ENCODE measurements at places on chromosomes 3 and 15.
A peak's percentile ranks its signal among the peaks of the same experiment; 100 is the strongest.

DNA sequence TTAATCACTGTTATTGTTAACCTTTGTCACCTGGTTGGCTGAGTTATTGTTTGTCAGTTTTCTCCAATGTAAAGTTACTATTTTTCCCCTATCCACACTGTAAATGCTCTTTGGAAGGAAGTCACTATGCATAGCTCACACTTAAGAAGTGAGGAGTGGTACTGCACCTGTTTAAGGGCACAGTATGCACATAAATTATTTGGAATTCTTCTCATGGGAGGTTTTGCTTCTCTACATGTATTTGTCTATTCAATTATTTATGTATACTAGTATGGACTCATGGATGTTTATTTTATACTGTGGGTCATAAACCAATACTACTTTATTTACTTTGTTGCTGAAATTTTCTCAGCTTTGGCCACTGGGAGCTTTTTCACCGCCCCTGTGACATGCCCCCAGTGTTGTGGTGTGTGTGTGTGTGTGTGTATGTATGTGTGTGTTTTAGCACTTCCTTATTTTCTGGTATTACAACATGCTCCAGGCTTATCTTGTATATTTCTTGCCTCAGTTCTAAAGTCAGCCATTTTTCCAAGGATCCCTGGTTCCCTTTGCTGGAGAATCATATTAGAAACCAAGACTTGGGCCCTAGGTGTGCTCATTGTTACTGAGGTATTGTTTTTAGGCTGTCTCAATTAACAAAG is 290.5 kb downstream of the KBTBD8 start:
- DNase-seq, result no peak

GRCh38 chr3:174957081-174957480 is 97.9 kb downstream of the NAALADL2 start:
- peak; percentile 12 for DNase-seq

DNA sequence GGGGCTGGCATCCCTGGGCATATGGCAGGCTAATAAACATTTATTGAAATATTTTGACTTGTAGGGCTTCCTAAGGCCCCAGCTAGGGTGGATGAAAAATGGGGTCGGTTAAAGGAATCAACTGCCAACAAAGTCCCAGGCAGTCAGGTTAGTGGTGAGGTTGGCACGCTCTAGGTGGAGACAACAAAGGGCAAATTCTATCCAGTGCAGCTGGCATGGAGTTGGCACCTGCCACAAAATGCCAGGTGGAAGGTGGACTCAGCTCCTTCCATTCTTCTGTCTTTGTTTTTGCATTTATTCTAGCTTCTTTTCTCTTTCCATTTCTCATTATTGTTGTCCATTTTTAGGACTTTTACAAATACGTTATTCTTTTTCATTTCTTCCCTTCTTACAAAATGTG is 31.0 kb downstream of the LCMT2 start:
- DNase-seq, result no peak

- no peak for DNase-seq
Measured at GRCh38 chr3:49831341-49831740, 17.6 kb upstream of the UBA7 start.

DNA sequence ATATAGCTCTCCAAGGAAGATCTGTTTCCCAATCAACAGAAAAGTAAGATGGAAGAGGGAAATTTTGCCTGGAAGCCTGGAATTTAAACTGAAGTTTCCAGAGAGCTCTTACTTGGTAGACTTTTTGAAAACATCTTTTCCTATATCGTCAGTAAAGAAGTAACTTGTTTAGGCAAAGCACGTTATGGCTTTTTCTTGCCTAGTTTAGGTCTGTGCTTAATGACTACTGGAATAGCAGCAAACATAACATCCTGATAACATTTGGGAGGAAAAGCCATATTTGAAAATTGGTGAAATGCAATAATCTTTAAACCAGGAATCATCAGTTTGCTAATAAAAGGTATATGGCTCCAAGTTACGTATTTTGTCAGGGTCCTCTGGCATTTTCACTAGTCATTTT is 160.4 kb upstream of the CGNL1 start:
- DNase-seq, result no peak

GRCh38 chr3:78725703-78726246 is 1042.0 kb downstream of the ROBO1 start:
- no peak for DNase-seq

GRCh38 chr3:143998266-143998665 is 26.6 kb downstream of the DIPK2A start:
- DNase-seq, result peak; percentile 67

DNA sequence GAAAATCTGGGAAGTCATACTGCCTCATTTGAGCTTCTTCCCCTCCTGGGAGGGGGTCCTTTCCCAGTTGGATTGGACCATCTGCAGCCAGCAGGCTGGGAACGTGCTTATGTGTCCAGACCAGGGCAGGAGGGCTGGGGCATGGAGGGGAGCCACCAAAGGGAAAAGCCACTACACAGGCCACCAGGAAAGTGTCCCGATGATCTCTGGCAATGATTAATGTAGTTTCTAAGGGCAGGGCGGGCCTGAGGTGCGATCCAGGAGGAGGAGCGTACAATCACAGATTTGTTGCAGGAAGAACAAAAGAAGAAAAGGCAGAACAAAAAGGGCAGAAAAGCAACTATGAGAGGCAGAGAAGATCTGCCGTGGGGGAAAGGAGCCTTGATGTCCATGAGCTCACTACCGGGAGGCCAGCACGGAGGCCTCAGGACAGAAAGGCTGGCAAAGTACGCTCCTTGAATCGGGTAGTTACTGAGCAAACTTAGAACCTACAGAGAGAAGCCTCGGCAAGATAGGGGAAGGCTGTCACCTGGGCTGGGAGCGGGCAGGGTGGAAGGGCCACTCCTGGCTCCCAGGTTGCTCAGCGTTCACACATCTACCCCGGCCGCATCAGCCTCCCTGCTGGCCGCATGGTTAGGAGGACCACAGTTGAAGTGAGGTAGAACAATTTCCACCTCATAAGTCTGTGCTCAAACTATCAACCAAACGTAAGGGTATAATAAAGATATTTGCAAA is 79.5 kb upstream of the PCSK6 start:
- no peak for DNase-seq

DNA sequence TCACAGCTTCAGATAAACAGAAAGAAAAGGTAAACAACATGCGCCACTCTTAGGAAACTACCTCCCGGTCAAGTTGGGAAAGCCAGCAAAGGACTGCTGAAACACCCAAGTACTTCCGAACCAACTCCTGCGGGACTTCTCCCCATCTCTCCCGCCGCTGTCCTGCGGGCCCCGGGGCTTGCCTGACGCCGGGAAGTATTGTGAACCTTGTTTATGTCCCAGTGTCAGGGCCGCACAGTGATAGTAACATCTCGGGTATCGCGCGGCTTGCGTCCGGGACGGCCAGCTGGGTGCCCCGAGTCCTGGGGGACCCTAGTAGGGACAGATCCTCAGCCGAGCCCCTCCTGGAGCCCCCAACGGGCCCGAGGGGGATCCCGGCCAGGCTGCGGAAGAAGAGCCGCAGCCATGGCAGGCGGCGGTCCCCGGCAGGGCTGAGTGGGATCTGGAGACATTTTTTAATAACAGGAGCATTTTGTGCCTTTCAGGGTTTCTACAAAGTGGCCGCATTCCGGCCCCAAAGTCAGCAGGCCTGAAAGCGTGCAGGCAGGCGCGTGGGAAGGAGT is 756 bp downstream of the CLPX start:
- peak; percentile 52 for DNase-seq

- peak; percentile 23 for DNase-seq
Measured at GRCh38 chr15:58724466-58724865, 25.0 kb downstream of the ADAM10 start.

DNA sequence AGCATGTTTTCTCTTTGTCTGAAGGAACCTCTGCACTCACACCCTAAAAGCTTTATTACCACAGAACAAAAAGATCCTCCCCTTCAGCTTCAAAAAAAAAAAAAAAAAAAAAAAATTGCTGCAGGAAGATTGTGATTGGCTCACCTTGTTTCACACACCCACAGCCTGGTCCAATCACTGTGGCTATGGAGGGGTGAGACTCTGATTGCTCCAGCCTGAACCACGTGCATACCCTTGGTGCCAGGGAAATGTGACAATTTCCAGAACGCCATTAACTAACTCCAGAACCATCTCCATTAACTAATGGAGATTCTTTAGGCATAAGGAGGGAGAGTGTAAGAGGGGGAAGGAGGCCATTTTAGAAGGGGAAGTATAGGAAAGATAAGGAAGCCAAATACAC is 106.5 kb upstream of the CRBN start:
- DNase-seq, result no peak

DNA sequence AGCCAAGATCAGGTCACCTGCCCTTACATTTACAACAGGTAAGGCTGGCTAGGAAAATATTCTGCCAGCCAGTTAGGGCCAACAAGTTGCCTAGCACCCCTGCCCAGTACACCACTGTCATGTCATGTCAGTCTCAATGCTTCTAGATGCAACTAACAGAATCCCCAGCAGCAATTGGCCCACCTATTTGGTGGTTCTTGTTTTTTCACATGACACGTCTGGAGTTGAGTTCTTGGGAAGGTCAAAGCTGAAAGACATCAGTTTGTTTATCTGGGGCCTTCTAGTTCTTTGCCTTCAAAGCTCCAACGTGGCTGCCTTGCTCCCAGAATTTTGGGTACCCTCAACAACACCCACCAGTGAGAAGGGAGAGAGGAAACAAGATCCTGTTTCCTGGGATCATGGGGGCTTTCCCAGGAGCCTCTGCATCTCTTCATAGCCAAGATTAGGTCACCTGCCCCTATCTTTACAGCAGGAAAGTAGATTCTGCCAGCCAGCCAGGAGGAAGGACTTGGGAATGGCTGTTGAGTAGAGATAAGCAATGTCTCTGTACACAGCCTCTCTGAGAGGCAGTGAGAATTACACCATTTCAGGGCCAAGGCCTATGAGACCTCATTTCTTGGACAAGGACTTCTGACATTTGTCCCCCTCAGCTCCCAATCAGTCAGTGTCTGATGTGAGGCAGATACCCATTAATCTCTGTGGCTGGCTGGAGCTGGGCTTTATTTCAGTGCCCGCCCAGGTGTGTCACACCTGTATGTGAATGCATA is 8.6 kb downstream of the GPX1 start:
- no peak for DNase-seq

DNA sequence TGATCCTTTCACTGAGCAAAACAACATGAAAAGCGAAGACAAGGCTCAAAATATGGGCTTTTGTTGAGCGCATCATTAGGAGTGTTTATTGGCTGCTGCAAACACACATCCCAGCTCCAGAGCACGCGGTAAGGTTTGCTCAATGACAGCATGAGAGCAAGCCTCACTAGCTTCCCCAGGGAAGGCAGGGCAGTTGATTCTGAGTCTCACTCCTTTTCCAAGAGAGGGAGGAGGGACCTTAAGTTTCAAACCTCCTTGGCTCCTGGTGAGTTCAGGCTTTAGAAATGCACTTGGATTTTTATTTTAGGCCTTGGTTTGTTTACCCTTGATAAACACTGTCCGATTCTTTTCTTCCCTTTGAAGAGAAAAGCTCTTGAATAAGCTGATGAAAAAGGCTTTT is 69.1 kb upstream of the CACNA2D3 start:
- no peak for DNase-seq

GRCh38 chr3:46849045-46849631 is 14.1 kb downstream of the MYL3 start:
- no peak for DNase-seq

DNA sequence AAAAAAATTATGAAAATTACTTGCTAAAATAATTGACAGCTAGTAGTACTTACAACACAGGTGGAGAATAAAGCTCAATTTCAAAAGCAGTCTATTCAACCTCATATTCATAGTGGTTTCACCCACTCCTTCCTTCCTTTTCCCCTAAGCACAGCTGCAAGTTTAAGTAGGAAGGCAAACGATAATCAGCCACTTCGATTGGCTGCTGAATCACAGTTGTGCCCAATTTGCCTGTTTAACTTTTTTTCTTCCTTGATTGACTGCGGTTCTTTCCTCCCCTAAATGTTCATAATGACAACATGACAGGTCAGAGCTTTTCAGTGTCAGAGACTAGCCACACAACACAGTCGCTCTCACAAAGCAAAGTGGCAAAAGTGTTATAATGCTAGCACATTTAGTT is 468.0 kb upstream of the GBE1 start:
- DNase-seq, result no peak

GRCh38 chr3:169179722-169180121 is 483.8 kb downstream of the MECOM start:
- DNase-seq, result no peak

GRCh38 chr3:196694202-196694638 is 17.8 kb downstream of the CEP19 start:
- DNase-seq, result peak; percentile 27

- DNase-seq, result no peak
Measured at GRCh38 chr15:57931570-57931969, 133.9 kb downstream of the ALDH1A2 start.

- no peak for DNase-seq
Measured at GRCh38 chr3:19347671-19348070, 199.4 kb downstream of the KCNH8 start.

DNA sequence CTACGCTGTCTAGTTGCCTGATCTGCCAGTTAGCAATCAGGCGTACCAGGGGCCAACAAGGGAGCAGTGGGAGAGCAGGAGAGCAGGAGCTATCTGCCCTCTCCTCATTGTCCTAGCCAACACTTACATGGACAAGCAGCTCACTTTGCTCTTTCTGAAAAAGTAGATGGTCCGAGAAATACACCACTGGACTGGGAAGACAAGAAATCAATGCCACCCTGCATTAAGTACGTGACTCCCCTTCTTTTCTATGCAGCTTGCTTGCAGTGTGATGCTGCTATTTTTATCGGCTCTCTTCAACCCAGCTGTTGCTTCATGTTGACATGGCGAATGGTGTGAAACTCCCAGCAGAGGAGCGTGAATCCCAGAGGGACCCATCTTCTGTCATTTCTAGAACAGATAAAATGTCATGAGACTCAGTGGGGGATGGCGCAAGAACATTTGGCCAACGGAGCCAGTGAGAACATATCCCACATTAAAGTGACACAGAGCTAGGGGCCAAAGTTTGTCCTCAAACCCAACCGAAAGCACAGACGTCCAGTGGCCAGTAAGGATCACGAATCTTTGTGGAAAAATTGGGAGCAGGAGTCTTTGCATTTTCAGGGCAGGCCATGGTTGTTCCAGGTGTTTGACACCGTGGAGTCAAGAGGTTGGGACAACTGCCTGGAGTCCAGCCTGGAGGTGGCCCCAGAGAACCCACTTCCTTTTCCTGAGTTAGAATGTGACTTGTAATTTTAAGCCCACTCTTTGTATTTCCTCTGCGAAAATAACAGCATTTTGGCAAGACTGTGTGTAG is 53.7 kb upstream of the MEF2A start:
- DNase-seq, result no peak

DNA sequence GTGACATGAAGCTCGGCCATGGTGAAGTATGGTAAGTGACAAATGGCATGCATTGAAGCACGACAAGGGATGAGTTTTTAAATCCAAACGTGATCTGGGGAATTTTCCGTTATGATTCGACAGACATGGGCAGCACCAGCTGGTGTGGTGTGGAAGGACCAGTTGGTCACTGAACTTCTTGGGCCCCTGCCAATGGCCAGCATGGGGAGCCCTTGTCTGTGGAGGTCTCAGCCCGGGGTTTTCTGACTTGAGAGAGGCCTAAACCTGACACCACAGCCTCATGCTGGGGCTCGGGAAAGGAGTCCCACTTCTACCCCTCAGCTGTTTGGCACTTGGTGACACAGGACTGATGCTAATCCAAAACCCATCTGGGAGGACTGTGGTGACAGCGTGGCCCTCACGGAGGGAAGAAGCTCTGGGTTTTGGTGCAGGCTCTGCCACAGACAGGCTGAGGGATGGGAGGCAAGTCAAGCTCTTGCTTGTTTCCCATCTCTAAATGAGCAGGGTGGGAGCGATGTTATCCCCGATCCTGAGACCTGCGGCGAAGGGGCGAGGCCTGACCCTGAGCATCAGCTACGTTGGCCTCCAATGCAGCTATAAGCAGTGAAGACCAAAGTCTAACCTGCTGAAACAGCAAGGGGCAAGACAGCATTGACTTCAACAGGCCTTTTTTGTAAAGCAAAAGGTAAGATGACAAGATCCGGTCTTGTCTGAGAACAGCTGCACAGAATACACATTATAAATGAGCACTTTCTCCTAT is 69.5 kb downstream of the ATP1B3 start:
- DNase-seq, result no peak
